ENCODE measurements at places on chromosomes 4 and X.

GRCh38 chr4:113781439-113782040, 20.0 kb upstream of the CAMK2D start:
- no peak for DNase-seq

DNA sequence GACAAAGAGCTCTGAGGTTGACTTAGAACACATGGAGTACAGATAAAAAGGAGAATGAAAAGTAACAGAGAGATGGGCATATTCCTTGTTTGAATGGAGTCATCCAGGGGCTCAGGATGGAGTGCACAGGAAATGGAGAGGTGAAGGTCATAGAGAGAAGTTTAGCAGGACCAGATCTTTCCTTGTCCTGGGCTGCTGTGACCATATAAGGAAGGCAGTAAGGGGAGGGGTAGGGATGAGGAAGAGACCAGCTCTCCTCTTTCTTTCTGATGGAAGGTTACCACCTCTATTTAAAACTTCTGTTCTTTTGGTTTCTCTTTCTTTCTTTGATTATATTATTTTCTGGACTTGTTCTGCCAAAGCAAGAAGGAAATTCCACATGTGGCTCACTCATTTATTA, 27.0 kb downstream of the AR start:
- DNase-seq: no peak

DNA sequence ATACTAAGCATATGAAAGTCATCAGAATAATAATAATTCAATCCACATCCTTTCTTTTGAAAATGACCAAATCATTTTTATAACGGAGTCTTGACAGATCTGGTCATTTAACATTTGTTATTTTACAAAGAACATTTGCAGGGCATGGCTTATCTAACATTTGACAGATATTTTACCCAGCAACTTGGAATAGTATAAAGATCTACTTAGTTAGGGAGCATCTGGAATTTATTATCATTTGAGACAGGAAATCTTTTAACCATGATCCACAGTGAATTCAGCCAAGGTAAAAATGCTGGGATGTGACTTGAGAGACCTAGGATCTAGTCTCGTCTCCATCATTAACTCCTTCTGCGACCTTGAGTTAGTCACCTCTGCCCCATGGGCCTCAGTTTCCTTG, 22.4 kb downstream of the STARD8 start:
- no peak for DNase-seq

GRCh38 chrX:109709129-109709631, 23.9 kb downstream of the ACSL4 start:
- DNase-seq: no peak

- no peak for DNase-seq
Observed at GRCh38 chr4:164575861-164576260, 178.1 kb upstream of the SMIM31 start.

DNA sequence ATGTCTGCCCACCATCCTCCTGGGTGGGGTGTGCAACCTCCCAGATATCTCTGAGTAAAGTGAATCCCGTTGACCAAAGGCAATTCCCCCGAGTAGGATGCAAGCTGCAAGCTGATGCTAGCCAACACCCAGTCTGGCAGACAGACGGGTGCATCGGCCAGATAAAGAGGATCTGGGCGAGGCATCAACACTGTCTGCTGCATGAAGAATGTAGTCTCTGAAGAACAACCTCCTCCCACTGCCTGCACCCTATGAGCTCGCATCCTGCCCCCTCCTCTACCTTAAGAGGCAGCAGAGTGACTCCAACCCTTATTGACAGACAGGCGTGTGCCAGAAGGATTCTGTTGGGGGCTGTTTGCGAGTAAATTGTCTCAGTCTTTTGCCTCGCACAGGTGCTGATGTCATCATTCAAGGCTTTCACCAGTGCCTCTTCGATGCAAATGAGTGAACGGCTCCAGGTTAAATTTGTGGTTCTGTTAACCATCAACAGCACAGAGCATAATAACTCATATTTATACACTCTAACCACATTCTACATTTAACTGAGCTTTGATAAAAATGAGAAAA, 546.9 kb downstream of the BCOR start:
- no peak for DNase-seq

GRCh38 chrX:106906361-106906760, 3.2 kb upstream of the RIPPLY1 start:
- DNase-seq: no peak

GRCh38 chrX:97294041-97294440, 410.3 kb downstream of the RPA4 start:
- no peak for DNase-seq
